ENCODE measurements at places on chromosomes 11 and 22.

GRCh38 chr22:35622191-35622913, 5.2 kb upstream of the MB start:
- no peak overlapping the region for H3K27ac ChIP-seq
- H3K27me3 ChIP-seq, result no peaks in the 10 kb centered on the region
- no peak for DNase-seq

DNA sequence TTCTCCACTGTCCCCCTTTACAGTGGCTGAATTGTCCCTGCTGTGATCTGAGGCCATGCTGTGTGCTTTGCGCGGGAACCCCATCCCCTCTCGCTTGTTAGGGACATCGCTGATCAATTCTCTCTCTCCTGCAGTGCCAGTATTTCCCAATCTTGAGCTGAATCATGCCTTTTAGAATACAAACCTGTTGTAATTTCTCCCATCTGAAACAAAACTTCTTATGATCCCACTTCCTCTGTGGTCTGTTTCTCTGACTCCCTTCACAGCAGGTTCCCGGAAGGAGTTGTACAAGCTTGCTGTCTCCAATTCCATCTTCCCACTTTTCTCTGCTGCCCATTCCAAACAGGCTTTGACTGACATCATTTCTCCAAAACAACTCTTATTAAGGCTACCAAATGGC, 16.8 kb downstream of the ADAMTS15 start:
- DNase-seq, result no peak
- H3K27ac ChIP-seq, result no peak overlapping the region
- no peaks in the 10 kb centered on the region for H3K27me3 ChIP-seq

- H3K27ac ChIP-seq, result no peak overlapping the region
- H3K27me3 ChIP-seq, result no peaks in the 10 kb centered on the region
- H3K4me1 ChIP-seq, result no peaks in the 10 kb centered on the region
- H3K36me3 ChIP-seq, result peaks cover 19% of the 10 kb centered on the region
- H3K4me3 ChIP-seq, result no peak overlapping the region
Measured at GRCh38 chr22:37062376-37062675, 10.8 kb downstream of the KCTD17 start.

DNA sequence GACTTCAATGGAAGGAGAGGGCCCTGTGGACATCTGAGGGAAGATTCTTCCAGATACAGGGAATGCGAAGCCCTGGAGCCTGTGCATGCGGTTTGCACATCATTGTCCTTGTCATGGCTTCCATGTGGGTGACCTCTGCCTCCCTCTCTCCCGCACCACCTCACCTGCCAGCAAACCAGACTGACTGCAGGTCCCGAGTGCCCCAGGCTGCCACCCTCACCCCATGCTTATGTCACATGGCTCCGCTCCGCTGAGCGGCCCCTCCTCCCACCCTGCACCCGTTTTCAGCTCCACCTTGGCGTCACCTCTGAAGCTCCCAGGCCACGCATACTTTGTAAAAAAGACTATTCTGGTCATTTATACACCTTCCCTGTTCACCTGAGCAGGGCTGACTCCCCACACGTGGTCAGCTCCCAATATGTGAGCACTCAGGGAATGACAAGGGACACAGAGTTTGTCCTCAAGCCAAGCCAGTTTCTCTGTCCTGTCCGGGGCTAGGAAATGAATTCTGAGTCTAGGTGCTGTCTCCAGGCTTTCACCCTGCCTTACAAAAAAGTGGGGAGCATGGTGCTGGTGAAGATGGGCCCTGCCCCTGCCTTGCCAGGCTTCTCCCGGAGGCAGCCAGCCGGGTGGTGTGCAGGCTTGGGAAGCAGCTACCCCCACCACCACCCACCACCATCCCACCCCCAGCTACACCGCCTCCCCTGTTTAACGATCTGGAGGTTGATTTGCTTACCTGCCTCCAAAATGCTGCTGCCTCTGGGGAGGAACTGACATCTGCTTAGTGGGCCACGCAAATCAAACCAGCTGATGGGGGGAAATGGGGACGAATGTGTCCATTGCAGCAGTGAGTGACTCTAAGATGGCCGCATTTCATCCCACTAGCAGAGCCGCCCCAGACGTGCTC, 32.7 kb downstream of the FAM83F start:
- no peaks in the 10 kb centered on the region for H3K27me3 ChIP-seq
- no peak for DNase-seq
- H3K4me3 ChIP-seq, result no peak overlapping the region

DNA sequence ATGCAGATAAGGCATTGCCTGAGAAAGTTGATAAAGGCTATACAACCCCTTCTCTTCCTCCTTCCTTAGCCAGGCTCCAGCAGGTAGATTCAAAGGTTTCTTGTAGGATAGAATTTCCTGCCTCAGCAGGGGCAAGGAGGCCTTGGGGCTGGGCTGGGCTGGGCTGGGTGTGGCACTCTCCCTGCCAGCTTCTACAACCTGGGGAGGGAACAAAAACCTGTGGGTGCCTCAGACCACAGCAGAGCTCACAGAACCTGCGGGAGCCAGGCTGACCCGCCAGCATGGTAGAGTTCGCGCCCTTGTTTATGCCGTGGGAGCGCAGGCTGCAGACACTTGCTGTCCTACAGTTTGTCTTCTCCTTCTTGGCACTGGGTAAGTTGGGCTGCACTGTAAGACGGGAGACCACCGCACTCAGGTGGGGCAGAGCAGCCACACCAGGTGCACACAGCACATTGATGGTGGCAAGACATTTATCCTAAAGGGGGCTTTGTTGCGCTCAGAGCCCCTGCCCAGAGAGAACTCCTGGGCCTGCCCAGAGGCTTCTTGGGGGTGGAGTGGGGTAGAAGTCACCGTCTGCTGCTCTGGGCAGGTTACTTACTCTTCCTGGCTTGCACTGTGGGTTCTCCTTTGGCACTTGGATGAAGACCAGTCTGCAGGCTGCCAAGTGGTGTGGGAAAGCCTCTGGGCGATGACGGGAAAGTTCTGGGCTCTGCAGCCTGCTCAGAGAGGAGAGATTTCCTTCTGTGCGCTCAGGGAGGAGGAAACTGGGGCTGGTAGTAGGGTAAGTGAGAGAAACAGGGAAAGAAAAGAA, at the start of gene MOGAT2:
TSS of gene MOGAT2 (plus strand) at position 231 of the 811 bp plus-strand sequence. CDS start at position 282, 51 bp downstream.
- no peak within 1 kb of the TSS for H3K27ac ChIP-seq
- H3K4me3 ChIP-seq, result no peak within 1 kb of the TSS
- H3K27me3 ChIP-seq, result no peaks in the 10 kb centered on the region
- H3K4me1 ChIP-seq, result no peaks in the 10 kb centered on the region
- DNase-seq, result no peak

- no peaks in the 10 kb centered on the region for H3K27me3 ChIP-seq
- H3K4me3 ChIP-seq, result peak overlapping the region; percentile 13
- H3K36me3 ChIP-seq, result no peaks in the 10 kb centered on the region
- no peak for DNase-seq
- H3K27ac ChIP-seq, result peak overlapping the region; percentile 74
Measured at GRCh38 chr11:113314065-113314388, 356 bp upstream of the TTC12 start.

- no peaks in the 10 kb centered on the region for H3K36me3 ChIP-seq
- no peaks in the 10 kb centered on the region for H3K4me1 ChIP-seq
- H3K27ac ChIP-seq, result no peak overlapping the region
Measured at GRCh38 chr22:44217346-44217745, 36.6 kb downstream of the PARVG start.
